Astrocyte of the hippocampus (primary cell): ENCODE measurements at places on chromosomes 7 and 10.

DNA sequence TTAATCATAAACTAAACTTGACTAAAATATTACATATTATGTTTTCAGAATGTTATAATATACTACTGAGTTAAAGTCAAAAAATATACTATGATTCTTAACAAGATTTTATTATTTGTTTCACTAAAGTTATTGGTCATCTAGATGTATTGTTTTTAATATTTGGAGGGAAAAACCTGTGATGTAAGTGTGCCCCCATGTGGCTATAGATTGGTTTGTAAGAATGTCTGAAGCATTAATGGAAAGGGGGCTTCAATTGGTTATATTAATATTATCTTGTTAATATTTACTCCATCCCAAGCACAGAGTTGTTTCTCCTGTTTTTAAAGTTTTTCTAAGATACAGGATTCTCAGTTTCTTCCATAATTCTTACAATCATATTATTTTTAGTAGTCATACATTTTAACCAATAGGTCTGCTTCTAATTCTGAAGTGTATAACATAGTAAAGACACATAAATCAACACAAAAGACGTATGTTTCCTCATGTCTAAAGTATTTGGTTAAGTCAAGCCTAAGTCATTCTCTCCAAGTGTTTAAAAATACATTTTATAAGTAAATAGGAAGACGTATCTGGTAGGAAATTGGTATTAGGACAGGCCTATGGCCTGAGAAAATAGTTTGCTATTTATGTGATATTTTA lies 58.0 kb downstream of the GNAT3 start:
- peak; percentile 23 for DNase-seq

GRCh38 chr7:105021352-105021751 lies 7.3 kb downstream of the KMT2E start:
- no peak for DNase-seq

DNA sequence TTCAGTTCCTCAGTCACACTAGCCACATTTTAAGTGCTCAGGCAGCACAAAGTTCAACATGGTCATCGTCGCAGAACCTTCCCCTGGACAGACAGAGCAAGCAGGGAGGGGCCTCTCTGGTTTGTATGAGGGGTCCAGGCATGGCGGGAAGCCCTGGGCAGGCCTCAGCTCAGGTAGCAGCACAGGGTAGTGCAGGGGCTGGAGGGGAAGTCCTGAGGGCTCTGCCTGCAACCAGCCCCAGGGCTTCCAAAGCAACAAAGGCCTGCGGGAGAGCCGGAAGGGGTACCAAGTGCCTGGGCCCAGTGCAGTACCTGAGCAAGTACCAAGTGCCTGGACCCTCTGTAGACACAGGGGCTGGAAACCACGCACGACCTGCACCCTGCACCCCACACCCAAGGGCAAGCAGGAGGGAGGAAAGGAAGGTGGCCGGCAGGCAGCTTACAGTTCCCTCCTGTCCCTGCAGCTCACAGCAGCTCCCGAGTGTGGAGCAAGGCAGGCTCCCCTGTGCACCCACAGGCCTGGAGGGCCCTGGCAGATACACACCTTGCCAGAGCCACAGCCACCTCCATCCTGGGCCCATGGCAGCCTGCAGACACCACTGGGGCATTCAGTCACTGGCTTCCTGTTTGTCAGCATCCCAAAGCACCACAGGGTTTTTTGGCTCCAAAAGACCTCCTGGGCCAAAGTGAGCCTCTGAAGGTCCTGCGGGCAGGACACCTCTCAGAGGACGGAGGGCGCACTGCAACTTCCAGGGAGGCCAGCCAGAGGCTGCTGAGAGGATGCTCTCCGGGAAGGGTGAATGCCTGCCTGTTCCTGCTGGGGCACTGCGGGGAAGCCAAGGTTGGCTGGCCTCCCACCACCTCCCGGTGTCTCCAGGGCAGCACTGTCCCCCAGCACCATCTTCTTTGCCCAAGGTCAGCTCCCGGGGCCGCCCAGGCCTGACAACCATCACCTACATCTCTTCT lies 6.5 kb upstream of the RET start:
- no peak for DNase-seq

GRCh38 chr10:105742184-105742583 lies 1101.1 kb downstream of the SORCS3 start:
- peak; percentile 49 for DNase-seq

DNA sequence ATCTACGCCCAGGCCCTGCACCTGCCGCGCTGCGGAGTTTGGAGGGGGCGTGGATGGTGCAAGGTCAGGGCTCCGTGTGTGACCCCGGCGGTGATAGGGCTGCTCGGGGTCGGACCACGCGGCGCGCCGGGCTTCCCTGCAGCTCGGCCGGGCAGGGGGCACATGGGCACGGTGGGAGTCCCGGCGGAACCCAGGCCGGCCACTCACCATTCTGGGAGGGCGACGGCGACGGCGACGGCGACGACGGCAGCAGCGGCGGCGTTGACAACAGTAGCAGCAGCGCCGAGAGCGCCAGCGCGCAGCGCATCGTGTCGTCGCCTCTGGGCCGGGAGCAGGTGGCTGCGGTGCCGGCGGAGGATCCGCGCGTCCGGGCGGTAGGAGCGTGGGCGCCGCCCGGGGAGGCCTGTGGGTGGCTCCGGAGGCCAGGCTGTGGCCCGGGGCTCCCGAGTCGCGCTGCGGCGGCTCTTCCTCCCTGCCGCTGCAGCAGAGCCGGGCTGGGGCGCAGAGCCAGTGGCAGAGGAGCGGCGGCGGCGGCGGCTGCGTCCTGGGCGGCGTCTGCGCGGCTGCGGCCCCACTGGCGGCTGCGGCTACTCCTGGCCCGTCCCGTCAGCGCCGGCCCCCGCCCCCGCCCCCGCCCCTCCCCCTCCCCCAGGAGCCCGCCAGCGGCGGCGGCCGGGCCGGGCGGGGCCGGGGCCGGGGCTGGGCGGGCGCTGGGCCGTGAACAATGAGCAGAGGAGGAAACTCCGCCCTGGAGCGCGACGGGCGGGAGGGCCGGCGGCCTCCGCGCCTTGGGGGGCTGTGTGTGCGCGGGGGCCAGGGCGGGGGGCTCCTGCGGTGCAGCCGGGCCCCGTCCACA lies at the start of gene PODXL:
PODXL (minus strand) TSS at position 576 of the 856 bp plus-strand sequence; CDS start at position 307, 269 bp downstream.
- peak; percentile 77 for DNase-seq
